ENCODE measurements at places on chromosomes 16 and 17. TPM values are rescaled to one million over a fixed set of nuclear protein-coding genes. Genes with fewer than 3 reads are reported as not detected.

DNA sequence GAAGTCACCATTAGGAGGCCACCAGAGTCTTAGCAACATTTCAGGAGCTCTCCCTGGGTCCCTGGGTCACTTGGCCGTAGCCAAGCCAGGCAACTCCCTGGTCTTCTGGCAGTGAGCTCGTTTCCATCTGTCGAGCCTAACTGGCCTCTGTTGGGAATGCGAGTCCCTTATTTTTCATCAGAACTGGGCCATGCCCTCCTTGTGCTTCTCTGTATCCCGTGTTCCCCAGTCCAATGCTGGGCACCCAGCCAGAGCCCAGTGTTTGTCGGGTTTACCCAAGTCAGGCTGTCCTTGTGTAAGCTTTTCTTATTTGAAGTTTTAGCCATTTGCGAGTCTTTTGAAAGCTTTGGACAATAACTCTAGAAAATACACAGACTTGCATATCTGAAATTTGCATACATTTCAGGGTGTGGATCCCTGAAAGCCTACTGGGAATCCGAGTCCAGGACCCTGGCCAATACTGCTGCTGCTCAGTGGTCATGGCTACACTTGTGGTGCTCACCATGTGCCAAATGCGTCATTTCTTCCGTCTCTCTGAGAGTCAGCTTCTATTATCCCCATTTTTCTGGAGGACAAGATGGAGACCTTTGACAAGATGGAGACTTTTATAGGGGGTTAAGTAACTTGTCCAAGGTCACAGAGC, 81.6 kb upstream of the LGALS9 start:
- no peak for DNase-seq

DNA sequence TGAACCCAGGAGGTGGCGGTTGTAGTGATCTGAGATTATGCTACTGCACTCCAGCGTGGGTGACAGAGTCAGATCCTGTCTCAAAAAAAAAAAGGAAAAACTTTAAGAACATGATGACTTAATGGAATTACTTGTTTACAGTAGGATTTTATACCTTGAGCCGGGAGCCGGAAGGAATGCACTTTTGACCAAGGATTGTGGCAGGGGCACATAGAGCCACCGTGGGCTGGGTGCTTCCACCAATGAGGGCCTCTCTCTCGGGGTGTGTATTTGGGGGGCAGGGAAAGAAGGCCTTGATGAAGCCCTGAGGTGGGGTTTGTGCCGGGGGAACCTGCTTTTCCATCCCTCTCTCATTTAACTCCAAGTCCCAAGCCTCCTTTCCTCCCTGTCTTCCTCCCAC, 6.7 kb upstream of the NAGPA start:
- peak; percentile 58 for DNase-seq

DNA sequence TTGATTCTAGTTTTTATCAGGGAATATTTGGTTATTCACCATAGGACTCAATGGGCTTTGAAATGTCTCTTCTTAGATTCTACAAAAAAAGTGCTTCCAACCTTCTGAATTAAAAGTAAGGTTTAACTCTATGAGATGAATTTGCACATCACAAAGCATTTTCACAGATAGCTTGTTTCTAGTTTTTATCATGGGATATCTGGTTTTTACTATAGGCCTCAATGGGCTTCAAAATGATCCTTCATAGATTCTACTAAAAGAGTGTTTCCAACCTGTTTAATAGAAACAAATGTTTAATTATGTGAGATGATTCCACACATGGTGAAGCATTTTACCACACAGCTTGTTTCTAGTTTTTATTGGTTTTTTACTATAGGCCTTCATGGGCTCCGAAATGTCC, 560.7 kb downstream of the KCNJ18 start:
- no peak for DNase-seq

- DNase-seq, result peak; percentile 73
These were observed 6.4 kb downstream of the ATP1B2 start for GRCh38 chr17:7656958-7657609.

Gene VASN
- 11.2 TPM for total RNA-seq

DNA sequence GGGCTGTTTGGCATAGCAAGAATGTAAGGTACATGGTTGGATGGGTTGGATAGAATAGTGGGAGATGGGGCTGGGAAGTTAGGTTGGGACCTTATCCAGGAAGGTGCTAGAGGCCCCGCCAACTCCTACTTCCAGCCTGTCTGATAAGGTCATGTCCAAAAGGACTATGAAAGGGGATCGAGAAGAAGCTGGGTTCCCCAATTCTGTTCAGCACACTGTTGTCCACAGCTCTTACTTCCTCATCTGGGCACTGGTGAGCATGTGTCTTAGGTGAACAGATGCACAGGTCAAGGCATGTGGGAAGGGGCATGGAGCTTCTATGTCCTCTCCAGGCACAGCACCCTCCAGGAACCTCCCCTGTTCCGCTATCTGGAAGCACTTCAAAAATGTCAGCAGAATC, 5.6 kb upstream of the ULK2 start:
- no peak for DNase-seq

DNA sequence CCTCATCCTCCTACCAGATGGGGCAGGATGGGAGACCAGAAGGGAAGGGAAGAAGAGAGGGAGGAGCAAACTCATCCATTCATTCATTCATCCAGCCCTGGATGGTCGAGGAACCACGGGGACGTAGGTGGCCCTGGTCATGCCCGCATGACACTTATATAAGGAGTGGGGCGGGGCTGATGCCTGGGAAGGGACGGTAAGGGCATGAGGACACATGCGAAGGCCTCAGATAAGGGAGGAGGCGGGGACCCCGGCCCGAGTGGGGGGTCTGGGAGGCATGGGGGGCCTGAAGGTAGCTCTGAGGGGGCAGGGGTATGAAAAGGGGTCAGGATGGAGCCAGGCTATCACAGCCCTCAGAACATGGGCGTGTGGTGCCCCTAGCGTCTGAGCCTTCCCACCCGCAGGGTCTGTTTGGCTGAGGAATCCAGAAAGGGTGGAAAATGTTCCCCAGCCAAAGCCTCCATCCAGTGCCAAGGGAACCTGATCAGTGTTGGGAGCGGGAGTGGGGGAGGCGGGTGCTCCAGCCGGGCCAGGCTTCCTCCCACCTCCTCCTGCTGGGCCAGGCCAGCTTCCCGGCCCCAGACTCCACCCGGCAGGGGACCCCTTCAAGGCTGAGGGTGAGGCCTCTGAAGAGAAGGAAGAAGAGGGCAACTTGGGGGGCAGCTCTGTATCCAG, 17.6 kb upstream of the CD79B start:
- no peak for DNase-seq

Gene BCAR1
- total RNA-seq, result 219 TPM

- DNase-seq, result no peak
These were observed 41.0 kb downstream of the MRPS23 start for GRCh38 chr17:57808882-57809281.

Gene ARL5C
- total RNA-seq, result not detected

DNA sequence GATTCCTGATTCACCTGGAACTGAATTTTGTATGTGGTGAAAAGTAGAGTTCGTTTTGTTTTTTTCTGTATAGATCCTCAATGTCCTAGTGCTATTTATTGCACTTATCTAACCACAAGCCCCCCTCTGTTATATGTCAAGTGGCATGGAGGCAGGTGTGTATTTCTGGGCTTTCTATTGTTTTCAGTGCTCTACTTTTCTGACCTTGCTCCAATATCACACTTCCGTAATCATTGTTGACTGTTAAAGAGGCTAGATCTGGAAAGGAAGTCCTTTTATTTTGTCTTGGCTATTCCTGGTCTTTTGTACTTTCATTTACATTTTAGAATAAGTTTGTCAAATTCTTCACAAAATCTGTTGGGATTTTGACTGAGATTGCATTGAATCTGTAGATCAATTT, 26.8 kb upstream of the FBXO47 start:
- no peak for DNase-seq

GRCh38 chr16:88731699-88732098, 25.4 kb downstream of the CTU2 start:
- DNase-seq, result no peak

DNA sequence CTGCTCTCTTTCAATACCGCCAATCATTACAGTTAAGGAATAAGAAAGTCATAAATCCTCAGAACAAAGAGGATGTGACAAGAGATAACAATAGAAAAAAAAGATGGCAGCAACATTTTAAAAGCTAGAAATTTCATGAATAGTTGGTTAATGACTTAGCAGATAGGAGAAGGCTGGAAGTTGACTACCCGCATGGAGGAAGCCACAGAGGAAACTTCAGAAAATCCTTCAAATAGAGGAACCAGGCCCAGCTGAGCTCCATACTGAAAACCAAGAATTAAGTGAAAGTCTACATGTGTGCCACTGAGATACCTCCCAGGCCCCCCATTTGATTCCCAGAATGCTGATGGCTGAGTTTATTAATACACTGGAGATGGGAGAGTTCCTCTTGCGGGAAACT, 109.3 kb downstream of the GSG1L start:
- no peak for DNase-seq

DNA sequence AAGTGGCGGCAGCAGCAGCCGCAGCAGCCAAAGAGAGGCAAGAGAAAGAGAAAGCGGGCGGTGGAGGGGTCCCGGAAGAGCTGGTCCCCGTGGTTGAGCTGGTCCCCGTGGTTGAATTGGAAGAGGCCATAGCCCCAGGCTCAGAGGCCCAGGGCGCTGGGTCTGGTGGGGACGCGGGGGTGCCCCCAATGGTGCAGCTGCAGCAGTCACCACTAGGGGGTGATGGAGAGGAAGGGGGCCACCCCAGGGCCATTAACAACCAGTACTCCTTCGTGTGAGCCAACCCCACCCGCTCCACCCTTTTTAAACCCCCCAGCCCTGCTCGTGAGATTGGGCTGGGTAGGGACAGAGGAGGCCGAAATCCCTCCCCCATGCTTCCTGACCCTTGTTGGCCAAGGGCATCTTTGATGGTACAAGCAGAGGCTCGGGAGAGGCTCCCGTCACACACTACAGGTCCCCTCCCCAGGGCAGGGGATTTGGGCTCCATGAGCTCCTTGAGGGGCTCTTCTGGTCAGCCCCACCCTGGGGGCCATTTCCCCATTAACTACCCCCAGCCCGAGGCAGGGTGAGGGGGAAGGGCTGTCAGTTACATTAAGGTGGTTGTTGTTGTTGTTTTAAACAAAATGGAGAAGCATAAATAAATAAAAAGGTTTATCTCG, 4.6 kb upstream of the ATP2A1 start:
- no peak for DNase-seq

DNA sequence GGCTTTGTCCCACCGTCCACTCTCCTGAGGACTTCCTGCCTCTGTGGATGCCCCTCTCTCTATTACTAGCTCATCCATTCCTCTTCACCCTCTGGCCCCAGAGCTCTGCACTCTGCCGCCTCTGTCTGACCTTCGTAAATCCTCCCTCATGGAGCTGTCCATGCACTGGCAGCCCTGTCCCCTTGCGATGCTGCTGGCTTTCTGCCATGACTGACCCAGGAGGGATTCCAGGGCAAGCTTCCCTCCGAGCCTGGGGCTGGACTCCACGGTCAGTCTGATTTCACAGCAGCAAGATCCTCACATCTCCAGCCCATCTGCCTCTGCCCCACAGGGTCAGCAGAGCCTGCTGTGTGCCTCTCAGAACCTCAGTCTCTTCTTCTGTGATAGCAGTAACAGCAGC, 4.7 kb downstream of the CBFA2T3 start:
- DNase-seq, result no peak

DNA sequence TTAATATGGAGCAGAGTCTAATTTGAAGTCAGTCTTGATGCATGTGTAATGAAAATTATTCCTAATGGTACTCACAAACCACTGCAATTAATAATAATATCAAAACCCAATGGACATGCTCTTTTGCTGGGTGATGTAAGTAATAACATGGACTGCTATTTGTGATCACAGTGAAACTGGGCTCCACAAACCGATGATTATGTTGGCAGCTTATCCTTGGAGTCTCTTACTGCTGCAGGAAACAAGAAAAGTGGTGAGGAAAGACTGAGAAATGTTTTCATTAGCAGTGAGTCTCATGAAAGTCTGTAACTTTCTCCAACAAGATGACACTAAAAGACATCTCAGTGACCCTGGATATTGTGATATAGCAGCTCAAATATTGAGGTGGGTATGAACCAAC, 45.2 kb downstream of the TMEM100 start:
- no peak for DNase-seq

DNA sequence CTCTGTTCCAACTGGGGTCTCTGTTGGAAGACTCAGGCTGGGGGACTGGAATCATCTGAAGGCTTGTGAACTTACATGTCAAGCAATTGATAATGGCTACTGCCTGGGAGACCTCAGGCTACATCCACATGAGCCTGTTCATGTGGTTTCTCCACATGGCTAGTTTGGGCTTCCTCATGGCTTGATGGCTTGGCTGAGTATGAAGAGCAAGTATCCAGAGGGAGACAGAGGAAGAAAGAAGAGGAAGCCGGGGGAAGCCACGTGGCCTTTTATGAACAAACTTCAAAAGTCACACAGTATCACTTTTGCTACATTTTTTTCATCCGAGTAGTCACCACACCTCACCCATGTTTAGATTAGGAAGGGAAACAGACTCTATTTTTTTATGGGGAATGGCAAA, 158.9 kb downstream of the TRIM37 start:
- no peak for DNase-seq

Gene KRT31
- not detected for total RNA-seq

GRCh38 chr17:29102046-29102445, 59.1 kb downstream of the PIPOX start:
- no peak for DNase-seq

- DNase-seq, result peak; percentile 54
These were observed 2.7 kb upstream of the SNX20 start for GRCh38 chr16:50683689-50684374.

DNA sequence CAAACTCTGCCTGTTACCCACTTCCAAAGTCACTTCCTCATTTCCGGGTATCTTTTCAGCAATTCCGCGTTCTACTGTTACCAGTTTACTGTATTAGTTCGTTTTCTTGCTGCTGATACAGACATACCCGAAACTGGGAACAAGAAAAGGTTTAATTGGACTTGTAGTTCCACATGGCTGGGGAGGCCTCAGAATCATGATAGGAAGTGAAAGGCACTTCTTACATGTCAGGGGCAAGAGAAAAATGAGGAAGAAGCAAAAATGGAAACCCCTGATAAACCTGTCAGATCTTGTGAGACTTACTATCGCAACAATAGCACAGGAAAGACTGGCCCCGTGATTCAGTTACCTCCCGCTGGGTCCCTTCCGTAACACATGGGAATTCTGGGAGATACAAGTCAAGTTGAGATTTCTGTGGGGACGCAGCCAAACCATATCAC, 30.9 kb downstream of the PAFAH1B1 start:
- no peak for DNase-seq

- no peak for DNase-seq
These were observed 393 bp downstream of the PSMC3IP start for GRCh38 chr17:42577140-42577531.

Gene FZD2
- not detected for total RNA-seq

- DNase-seq, result no peak
These were observed 57.6 kb downstream of the PRMT7 start for GRCh38 chr16:68368301-68368888.

Gene CCL7
- not detected for total RNA-seq

Gene GNAO1
- 5.7 TPM for total RNA-seq

Gene DYNLL2
- 20.9 TPM for total RNA-seq

Gene DNAAF8
- not detected for total RNA-seq

- DNase-seq, result peak; percentile 65
These were observed 22.4 kb downstream of the MIS12 start for GRCh38 chr17:5508810-5509209.

DNA sequence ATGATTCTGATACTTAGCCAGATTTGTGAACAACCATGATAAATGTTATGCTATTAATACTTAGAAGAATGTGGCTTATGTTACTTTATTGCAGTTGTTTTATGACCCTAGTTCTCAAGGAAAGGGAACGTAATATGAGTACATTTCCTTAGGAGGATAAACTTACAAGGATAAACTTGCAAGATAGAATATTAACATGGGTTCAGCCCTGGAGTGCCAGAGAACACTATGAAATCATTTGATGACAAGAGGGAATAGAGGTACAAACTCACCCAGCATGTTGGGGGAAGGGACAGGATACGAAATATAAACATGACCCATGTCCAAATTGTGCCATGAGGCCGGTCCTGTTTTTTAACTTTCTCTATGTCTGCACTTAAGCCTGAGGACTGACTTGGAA, 13.0 kb upstream of the ABCA5 start:
- no peak for DNase-seq

Data from stomach (tissue), 19 donors.